ENCODE measurements at places on chromosomes 12 and 14.

DNA sequence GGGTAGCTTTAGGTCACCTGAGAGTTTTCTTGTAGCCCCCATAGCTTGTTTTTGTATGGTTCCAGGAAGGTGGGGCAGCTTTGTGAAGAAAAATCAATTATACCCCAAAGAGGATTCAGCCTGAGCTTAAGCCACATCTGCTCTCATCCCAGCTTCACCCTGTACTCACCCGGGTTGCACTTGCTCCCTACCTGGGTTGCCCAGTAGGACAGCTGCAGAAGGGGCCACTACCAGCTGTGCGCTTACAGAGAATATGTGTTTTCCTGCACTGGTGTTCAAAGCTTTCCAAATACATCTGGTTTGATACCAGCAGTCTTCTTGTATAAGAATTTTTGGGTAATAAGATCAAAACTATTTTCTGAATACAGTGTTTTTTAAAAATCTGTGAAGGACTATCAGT is 3.0 kb upstream of the SLC38A1 start:
- DNase-seq = no peak

DNA sequence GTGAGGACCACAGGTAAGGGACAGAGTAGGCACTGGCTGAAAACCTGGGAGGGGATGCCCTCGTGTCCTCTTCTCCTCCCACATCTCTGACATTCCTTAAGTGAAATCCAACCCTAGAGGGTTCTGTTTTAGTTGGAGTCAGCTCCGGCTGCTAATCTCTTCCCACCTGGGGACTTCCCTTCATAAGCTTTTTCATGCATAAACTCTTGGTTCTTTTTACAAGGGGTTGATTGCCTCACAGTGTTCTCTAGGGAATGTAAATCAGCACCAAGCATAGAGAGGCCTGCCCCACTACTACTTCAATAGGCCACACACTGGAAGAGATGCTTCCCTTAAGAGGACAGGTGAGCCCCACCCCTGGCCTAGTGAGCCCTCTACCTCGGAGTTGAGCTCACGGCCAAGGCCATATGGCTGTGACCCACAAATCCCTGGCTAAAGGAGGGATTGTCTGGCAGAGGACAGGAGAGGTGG is 3.2 kb upstream of the SYNDIG1L start:
- DNase-seq = no peak

DNA sequence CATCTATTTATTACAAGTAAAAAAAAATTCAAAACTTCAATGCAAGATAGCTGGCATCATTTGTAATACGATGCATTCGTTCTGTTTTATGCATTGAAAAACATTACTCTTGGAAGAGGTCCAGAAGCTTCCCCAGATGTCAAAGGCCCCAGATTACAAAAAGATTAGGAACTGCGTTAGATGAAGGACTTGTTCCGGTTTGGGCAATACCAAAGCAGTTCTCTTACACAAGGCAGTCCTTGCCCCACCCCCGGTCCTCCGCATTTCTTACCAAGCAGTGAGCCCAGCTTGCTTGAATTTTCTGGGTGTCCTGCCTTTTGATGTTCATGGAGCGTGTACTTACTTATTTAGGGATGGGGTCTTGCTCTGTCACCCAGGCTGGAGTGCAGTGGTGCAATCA is 4.8 kb upstream of the HVCN1 start:
- peak; percentile 84 for DNase-seq

DNA sequence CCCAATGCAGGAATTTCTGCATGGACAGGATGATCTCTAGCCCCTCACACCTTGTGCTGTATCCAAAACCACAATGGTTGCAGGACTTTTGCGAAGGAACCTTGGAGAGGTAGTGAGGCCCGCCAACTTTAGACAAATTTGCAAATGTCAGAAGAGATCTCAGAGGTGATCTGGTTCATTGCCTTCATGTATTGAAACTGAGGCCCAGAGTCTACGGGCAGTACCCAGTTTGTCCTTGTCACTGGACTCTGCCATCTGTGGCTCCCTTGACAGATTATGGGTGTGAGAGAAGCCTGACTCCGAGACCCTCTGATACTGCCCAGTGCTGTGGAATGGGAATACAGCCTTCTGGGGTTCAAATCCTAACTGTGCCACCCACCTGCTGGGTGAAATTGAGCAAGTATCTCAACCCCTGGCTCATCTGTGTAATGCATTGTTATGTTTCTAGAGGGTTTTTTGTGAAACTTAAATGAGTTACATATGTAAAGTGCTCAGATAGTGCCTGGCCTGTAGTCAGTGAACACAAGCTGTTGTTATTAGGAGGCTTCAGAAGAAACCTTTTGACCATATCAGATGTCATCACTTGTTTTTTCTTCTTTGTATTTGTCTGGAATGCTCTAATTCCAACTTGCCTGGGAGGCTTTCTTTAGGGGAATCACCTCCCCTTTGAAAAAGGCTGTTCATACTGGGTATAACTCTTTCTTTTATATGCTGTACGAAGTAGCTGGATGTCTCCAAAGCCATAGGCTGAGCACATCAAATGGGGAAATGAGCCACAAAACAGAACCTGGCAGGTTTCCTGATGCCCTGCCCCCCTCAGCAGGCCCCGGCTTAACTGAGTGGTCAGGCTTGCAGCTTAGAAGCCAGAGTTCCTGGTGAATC is 71.4 kb upstream of the SRSF5 start:
- no peak for DNase-seq

- no peak for DNase-seq
Measured at GRCh38 chr14:81276073-81277069, 55.6 kb upstream of the GTF2A1 start.

Data from inflammatory macrophage treated with lipopolysaccharide for 1 hour (primary cell).